Left ventricle myocardium inferior (tissue), 1 donor: ENCODE measurements at places on chromosomes 1 and 21. TPM values are rescaled to one million over a fixed set of nuclear protein-coding genes. Genes with fewer than 3 reads are reported as not detected.

GRCh38 chr1:48644905-48645605, 131.6 kb downstream of the BEND5 start:
- no peak overlapping the region for H3K27ac ChIP-seq
- H3K36me3 ChIP-seq, result no peaks in the 10 kb centered on the region

ZBTB8B gene
- total RNA-seq, result 0.03 TPM

- H3K27ac ChIP-seq, result peak overlapping the region; percentile 36
- H3K36me3 ChIP-seq, result peaks cover 12% of the 10 kb centered on the region
- H3K4me3 ChIP-seq, result no peak overlapping the region
- DNase-seq, result no peak
Observed at GRCh38 chr1:183941001-183941400, 96.5 kb downstream of the COLGALT2 start.

DNA sequence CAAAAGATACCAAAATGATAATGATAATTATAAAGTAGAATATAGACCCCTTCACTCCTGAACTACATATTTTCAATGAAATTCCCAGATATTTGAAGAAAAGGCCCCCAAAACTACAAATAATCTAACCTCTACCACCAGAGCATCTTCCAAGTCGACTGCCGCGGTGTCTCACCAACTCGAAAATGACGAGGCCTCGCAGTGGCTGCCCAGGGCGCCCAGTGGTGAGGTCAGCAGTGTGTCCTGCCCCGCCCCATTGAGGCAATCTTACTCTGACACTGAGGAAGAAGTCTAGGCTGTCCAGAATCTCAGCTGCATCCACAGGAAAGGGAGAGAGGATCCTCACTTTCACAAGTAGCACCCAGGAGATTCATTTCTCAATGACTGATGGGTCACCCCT, 5.2 kb downstream of the DUSP10 start:
- H3K4me1 ChIP-seq, result peaks cover 63% of the 10 kb centered on the region
- no peak overlapping the region for H3K4me3 ChIP-seq
- no peak overlapping the region for H3K27ac ChIP-seq
- no peak for DNase-seq

NUDT4B gene
- total RNA-seq, result not detected
